ENCODE measurements at places on chromosomes 7 and 10. TPM values are rescaled to one million over a fixed set of nuclear protein-coding genes. Genes with fewer than 3 reads are reported as not detected.
A peak's percentile ranks its signal among the peaks of the same experiment; 100 is the strongest.

DNA sequence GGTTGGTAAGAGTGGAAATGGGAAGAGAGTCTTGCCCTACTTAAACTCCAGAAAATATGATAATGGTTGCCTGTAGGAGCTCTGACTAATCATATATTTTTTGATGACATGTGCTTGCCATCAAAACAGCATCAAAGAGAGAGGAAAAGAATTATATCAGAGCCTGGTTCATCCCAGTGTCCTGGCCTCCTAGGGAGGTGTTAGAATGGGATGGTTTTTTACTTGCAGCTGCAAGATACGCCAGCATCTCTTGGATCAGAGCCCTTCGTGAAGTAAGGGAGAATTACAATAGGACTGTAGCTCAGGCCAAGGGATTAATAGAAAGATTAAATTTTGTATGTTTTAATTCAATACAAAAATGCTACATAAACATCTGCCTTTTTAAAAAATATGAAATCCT, 177.6 kb upstream of the HDAC9 start:
- no peaks in the 10 kb centered on the region for H3K4me1 ChIP-seq
- no peak overlapping the region for H3K27ac ChIP-seq
- no peaks in the 10 kb centered on the region for H3K36me3 ChIP-seq
- H3K4me3 ChIP-seq, result no peak overlapping the region
- no peak for DNase-seq

DNA sequence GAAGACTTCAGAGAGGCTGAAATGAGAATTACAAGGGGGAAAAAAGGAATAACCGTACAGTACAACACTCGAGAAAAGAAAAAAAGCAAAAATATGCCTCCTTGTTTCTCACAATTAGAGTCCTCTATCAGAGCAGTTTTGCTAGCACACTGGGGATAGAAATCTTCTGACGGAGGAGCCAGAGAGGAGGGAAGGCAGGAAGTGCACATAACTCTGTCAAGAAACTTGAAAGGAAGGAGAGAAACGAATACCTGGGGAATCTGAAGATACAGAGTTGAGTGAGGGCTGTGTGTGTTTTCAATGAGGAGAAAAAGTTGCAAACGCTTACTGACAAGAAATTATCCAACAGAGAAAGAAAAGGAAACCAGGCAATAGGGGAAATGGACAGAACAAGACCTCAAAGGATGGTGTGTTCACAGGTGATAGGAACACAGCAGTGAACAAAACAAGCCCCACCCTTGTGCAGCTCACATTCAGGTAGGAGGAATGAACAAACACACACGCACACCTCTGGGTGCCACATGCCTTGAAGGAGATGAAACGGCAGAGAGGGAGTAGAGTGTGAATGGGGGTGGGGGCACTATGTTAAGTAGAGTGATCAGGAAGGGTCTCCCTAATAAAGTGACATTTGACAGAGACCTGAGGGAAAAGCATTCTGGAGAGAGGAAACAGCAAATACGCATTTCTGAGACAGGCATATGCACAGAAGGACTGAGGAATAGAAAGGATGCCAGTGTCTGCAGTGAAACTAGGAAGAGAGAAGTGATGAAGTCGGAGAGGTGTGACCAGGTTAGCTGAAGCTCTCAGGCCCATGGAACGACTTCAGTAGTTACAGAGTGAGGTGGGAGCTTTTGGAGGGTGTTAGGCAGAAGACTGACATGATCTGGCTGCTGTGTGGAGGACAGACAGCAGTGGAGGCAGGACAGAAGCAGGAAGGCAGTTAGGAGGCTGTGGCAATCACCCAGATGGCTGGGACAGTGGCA, 46.7 kb upstream of the SPOCK2 start:
- no peaks in the 10 kb centered on the region for H3K27me3 ChIP-seq
- peak overlapping the region; percentile 81 for H3K27ac ChIP-seq
- peak overlapping the region; percentile 16 for H3K4me3 ChIP-seq
- peaks cover 20% of the 10 kb centered on the region for H3K36me3 ChIP-seq
- DNase-seq, result no peak

DNA sequence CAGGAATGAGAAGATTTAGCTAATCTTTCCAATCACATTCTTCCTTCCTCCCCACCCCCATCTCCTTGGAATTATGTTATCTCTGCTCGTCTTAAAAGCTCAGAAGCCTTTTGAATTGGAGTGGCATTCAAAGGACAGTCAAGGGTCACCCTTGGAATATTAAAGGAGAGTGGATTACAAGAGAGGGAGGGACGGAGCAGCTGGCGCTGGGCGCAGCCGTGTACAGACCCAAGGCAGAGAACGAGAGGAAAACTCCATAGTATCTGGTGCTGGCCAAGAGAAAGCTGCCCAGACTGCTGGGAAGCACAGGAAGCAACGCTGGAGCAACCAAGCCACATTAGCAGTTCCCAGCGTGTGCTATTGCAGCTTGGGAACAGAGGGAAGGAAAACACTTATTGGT, 95.7 kb downstream of the POU6F2 start:
- DNase-seq, result no peak
- no peaks in the 10 kb centered on the region for H3K36me3 ChIP-seq
- no peaks in the 10 kb centered on the region for H3K4me1 ChIP-seq
- H3K4me3 ChIP-seq, result no peak overlapping the region
- no peak overlapping the region for H3K27ac ChIP-seq

FBXL13 gene
- 0.32 TPM for total RNA-seq

SAP25 gene
- total RNA-seq, result 13.1 TPM

PALD1 gene
- 5.4 TPM for total RNA-seq

PPP1R17 gene
- total RNA-seq, result not detected

Measured in activated CD4-positive, alpha-beta T cell treated with anti-CD3 and anti-CD28 coated beads for 36 hours (primary cell).